ENCODE measurements at places on chromosomes 1 and 21. TPM values are rescaled to one million over a fixed set of nuclear protein-coding genes. Genes with fewer than 3 reads are reported as not detected.

Gene ZFYVE9
- total RNA-seq = 30.3 TPM

Gene GOLT1A
- not detected for total RNA-seq

Gene LINGO4
- not detected for total RNA-seq

Gene TCHHL1
- total RNA-seq = not detected

Gene PIGR
- total RNA-seq = under 0.01 TPM

Gene SYT11
- total RNA-seq = 59.5 TPM

Gene GPA33
- total RNA-seq = not detected

Gene C8A
- total RNA-seq = not detected

Gene NBPF8
- 11.0 TPM for total RNA-seq

Gene HFM1
- total RNA-seq = 0.28 TPM

Gene ST6GALNAC3
- total RNA-seq = 0.85 TPM

Gene OR6K3
- total RNA-seq = not detected

Gene FOXD2
- under 0.01 TPM for total RNA-seq

Gene EPHA2
- 33.5 TPM for total RNA-seq

Gene ALDH4A1
- total RNA-seq = 12.5 TPM

Gene DTL
- 31.8 TPM for total RNA-seq

Gene KRTAP19-2
- total RNA-seq = not detected

Gene ATP6V1G3
- not detected for total RNA-seq

Gene SDC3
- 6.9 TPM for total RNA-seq

Gene IRF6
- total RNA-seq = 0.19 TPM

Gene CGN
- total RNA-seq = under 0.01 TPM

Gene RGS16
- total RNA-seq = 0.58 TPM

Gene ZSWIM5
- total RNA-seq = 2.5 TPM

Gene ITLN2
- total RNA-seq = 1.4 TPM

Gene CNN3
- 490 TPM for total RNA-seq

Gene GPR37L1
- total RNA-seq = not detected

Gene GMEB1
- 14.8 TPM for total RNA-seq
